ENCODE measurements at places on chromosomes 16 and 17.

- peak; percentile 93 for DNase-seq
These were observed 10.9 kb downstream of the ADGRG1 start for GRCh38 chr16:57639172-57639887.

DNA sequence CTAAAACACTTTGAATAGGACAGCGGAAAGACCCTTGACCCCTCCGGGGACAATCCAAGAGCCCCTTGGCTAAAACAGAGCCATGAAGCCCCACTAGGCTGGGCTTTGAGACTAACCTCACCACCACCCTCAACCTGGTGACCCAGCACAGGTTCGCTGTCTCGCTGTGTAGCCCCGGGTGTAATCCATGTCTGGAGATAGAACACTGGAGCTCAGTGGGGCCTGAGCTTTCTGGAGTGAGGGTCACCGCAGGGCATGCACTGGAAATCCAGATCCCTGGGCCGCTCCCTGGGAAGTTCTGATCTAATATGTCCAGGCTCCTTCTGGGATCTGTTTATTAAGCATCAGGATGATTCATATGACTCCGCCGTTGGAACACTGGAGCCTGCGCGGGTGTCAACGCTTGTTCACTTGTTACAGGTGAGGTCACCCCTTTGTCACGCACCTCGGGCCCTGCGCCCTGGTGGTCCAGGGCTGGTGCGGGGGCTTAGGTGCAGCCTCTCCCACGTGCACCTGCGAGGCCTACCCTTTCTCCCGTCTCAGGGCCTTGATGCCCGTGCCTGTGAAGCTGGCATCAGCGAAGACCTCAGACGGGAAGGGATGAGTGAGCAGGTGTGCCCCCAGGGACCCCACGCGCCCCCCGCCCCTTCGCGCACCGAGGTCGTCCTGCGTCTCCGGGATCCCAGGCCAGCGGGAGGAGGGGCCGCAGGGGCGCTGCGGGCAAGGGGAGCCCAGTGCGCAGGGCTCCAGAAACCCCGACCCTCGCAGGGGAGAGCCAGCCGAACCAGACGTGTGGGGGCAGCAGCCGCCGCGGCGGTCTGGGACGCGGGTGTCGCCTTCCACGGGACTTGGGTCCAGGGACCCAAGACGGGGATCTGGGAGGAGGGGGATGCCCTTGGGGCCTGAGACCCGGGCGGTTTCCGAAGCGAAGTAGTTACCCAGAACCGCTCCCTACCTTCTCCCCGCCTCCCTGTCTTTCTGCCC lies 224.1 kb upstream of the FOXF1 start:
- DNase-seq, result no peak

DNA sequence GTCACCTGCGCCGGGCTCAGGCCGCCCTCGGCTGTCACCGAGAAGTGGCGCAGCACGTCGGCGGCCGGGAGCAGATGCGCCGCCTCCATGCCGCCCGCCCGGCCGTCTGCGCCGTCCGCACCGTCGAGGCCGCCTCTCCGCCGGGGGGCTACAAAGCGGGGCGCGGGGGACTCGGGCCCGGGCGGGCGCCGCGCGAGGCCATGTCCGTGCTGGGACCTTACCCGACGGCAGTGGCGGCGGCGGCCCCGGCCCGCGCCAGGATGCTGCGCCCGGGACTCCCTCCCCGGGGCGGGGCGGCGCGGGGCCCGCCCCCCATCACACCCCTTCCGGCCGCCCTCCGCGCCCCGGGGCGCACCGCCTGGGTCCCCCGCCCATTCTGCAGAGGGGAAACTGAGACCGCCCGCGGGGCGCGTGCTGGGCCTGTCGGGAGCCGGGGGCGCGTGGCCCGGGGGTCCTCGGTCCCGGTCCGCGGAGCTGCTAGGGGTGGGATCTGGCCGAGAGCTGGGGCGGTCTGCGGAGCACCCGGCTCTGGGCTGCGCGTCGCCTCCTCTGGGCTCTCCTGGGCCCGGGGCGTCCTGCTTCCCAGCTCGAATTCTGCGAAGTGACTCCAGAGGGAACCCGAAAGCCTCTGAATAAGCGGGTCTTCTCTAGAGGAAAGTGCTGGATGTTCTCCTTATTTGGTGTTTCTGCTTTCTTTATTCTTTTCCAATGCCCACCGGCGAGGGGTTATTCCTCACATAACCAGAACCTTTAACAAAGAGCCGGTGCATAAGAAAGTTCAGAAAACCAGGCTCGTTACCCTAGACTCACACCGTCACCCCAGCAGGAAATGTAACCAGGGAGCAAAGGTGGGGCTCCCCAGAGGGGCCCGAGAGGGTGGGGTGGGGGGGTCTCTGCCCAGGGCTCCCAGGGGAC lies at the start of gene ATP2A3:
Gene ATP2A3 (minus strand): TSS at position 235 of the 915 bp plus-strand sequence. CDS start 146 bp downstream, at position 89.
- DNase-seq, result no peak

GRCh38 chr17:56913353-56913866 lies 439 bp downstream of the TRIM25 start:
- peak; percentile 32 for DNase-seq

- no peak for DNase-seq
These were observed 77.0 kb downstream of the IRX6 start for GRCh38 chr16:55401046-55401445.

DNA sequence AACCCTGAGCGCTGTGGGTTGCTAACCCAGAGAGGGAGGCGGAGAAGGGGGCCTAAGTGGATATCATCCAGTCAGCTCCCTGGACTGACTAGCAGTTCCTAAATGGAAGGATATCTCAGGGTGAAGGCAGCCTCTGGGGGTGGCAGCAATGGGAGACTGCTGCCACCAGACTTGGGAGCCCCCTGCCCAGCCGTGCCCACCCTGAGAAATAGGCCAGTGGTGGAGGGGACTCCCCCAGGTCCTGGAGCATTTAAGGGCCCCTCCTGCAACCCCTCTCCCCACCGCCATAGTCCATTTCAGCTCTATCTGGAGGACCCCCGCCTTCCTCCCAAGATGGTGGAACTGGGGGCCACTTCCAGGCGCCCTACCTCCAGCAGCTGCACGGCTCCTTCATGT lies 8.4 kb downstream of the TSPOAP1 start:
- no peak for DNase-seq

DNA sequence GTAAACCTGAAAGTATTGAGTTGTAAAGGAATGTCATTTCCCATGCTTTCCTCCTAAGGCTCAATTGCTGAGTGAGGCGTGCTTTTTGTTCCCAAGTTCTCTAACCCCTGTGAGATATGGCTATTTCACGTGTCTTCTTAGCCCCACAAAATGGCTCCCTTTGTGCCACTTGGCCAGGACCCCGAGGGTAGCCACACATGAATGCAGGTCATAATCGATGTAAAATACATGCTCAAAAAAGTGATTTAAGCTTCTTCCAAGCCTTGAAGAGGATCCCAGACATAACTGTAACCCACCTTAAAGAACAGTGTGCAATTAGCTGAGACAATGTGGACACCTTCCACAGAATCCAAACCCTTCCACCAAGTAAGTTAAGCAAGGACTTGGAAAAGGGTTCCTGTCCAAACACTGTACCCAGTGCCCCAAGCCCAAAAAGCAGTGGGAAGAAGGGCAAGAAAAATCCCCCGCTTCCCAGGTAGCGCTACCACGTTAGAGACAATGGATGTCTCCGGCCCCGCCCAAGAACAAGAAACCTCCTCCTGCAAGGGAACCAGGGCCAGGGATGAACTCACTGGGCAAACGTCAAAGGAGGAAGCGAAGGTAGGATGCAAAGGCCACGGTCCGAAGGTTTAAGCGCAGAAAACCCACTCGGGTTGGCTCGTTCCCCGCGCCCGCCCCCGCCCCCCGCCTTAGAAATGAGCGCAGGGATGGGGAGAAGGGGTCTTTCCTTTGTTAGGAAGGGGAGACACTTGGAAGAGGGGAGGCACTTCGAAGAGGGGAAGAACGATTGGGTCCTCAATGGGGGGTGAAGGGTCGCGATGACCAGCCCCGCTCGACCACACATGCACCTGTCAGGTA lies 1.2 kb downstream of the JPT1 start:
- DNase-seq, result peak; percentile 55

- no peak for DNase-seq
These were observed 37.4 kb upstream of the NDRG4 start for GRCh38 chr16:58462499-58462996.

- no peak for DNase-seq
These were observed 29.3 kb upstream of the SMIM36 start for GRCh38 chr17:55540414-55541091.

DNA sequence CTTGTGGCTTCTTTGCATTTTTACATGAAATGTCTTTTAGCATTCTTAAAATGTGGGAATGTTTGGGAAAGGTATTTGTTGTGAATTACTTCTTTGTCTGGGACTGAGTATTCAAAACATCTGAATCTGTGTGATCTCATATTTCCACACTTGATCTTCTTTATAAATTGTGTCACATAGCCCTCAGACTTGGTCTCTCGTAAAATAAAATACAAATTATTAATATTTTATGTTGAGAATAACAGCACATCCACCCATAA lies 81.9 kb downstream of the TUBD1 start:
- no peak for DNase-seq

- no peak for DNase-seq
These were observed 41.8 kb downstream of the STAT3 start for GRCh38 chr17:42346481-42346880.

DNA sequence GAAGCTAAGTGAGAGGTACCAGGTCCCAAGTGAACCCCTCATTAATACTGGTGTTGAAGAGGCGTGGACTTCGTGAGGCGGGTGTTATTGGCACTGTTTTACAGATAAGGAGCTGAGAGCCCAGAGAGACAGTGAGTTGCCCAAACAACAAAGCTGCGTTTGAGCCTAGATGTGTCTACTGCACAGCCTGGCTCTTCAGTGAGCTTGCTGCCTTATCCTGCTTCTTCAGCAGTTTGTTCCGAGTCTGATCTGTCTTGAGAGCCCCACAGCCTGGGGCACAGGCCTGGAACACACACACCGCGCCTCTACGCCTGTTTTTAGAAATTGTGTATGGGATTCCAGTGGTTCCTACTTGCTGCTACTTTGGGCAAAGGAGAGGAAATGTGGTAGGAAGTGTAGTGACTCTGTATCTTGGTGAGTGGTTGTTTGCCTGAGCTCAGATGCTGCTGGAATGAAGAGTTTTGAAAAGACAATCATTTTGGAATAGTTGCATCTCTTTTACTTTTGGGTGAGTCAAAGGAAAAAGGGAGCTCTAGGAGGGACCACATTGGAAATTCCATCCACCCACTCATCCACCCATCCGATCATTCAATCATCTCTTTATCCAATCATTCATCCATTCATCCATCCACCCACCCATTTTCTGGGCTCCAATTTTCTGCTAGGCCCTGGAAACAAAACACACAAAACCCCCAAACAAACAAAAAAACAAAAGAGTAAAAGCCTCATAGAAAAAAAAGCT lies 22.3 kb upstream of the PLCG2 start:
- DNase-seq, result no peak

Data from BE2C (cell line).